Stimulated activated memory B cell treated with anti-CD40 and anti-IgM and Interleukin-4, amounts not matched to agents 10 μg/mL and 1 μg/mL and 100 μg/mL, for 72 hours (primary cell): ENCODE measurements at places on chromosomes 7 and 10.
A peak's percentile ranks its signal among the peaks of the same experiment; 100 is the strongest.

- ATAC-seq: no peak
Observed at GRCh38 chr7:74619235-74619860, 38.2 kb upstream of the GTF2I start.

DNA sequence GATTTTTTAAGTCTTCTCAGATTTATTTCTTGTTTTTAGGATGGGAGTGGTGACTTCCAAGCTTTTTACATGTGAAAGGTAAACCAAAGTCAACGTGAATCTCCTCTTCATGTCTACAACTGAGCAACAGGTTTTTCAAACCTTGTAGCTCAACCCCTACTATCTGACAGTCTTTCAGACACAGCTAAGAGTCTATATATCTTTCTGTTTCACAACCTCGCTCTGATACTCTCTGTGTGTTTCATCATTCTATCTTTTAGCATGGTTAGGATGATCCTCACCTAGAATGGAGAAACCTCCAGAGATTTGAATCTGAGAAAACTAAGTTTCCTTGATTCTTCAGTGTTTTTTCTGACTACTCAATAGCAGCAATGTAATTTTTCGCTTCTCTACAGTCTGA lies 96.1 kb downstream of the EPDR1 start:
- ATAC-seq: no peak

GRCh38 chr7:143965280-143965679 lies 10.6 kb downstream of the OR2F1 start:
- ATAC-seq: no peak

DNA sequence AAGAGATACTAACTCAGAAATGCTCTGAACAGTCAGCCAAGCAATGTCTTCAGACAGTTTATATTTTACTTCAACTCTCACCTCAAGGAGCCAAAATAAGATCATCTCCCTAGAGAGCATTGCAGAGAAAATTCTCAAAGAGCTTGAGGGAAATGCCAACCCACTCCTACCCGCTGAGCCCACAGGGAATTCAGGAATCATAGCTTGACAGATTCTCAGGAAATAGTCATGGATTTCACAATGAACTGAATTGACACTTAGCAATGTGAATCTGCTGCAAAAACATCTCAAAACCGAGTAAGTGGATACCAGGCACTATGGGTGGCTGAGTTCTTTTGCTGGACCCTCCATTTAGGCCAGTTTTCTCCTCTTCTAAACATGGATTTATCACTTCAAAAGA lies 9.8 kb upstream of the PLAC9 start:
- no peak for ATAC-seq

DNA sequence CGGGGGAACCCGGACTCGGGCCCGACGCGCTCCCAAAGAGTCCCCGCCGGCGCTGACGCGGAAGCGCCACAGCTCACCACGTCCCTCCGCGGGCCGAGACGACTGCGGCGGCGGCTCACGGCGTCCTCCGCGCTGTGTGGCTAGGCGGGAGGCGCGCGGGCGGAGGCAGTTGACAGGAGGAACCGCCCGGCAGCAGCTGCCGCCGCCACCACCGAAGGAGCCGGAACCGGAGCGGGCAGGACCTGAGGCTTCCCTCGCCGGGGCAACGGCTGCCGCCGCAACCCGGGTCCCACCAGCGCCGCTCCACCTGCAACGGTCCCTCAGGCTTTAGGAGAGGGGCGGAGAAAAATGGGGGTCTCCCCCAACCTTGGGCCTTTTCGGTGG lies 334 bp downstream of the ZNF800 start:
- peak; percentile 78 for ATAC-seq

DNA sequence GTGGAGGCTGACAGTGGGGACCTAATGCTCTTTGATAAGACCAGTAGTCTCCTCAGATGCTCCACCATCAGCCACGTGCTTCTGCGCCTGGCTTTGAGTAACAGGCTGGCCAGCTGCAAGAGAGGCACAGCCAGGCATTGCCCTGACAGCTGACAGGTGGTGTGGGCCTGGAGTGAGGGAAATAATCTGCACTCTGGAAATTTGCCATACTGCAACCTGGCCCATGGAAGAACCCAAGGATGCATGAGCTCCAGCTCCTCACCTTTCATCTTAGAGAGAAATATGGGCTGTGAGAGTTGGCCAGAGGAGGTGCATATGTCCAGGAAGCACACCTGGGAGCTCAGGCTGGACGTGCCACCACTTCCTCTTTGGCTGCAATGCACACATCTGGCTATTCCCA lies 118.9 kb downstream of the PLXDC2 start:
- ATAC-seq: no peak

DNA sequence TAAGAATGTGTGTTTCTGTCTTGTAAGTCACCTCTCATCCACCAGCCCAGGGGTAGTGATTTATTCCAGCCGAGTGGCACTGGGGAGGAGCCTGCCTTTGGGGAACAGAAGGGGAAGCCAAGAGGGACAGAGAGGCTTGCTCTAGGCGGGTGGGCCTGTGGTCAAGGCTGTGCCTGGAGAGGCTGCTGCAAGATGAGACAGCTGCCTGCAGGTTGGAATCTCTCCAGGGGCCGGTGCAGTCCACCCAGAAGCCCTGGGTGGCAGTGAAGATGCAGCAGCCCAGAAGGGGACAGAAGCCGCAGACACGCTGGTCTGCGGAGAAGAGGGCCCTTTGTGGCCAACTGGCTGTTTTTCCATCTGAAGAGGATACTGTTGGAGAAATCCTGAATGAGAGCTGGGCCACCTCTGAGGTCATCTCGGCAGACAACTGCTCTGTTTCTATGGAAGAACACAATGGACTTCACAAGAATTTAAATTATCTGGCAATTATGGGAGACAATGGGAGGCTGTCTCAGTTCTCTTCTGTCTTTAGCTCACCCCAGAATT lies 175.7 kb downstream of the GFRA1 start:
- no peak for ATAC-seq

- ATAC-seq: no peak
Observed at GRCh38 chr10:30103595-30104320, 44.4 kb upstream of the JCAD start.

GRCh38 chr7:1028044-1028770 lies 16.1 kb upstream of the GPR146 start:
- peak; percentile 73 for ATAC-seq
